ENCODE measurements at places on chromosomes 3 and 15.

DNA sequence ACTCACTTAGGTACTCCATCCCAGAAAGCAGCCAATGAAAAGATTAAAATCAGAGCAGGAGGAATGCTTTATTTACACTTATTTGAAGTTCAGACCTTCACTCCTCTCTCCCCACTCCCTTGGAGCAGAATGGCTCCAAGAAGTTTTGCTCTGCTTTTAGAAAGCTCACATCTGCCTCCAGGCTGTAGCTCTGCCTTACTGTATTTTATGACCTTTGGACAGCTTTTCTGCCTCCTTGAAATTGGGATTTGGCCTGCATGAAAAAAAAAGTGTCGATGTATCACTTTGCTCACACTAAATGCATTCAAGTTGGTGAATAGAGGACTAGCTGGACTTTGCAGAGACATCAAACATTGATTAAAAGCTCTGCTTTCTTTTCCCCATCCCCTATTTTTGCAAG is 95.3 kb downstream of the SLC9A9 start:
- no peak for DNase-seq

GRCh38 chr15:62624547-62625378 is 417.8 kb upstream of the TPM1 start:
- DNase-seq: no peak

- DNase-seq: no peak
Observed at GRCh38 chr3:126305427-126305826, 51.8 kb downstream of the KLF15 start.

- DNase-seq: no peak
Observed at GRCh38 chr15:73934281-73934680, 8.0 kb downstream of the LOXL1 start.

DNA sequence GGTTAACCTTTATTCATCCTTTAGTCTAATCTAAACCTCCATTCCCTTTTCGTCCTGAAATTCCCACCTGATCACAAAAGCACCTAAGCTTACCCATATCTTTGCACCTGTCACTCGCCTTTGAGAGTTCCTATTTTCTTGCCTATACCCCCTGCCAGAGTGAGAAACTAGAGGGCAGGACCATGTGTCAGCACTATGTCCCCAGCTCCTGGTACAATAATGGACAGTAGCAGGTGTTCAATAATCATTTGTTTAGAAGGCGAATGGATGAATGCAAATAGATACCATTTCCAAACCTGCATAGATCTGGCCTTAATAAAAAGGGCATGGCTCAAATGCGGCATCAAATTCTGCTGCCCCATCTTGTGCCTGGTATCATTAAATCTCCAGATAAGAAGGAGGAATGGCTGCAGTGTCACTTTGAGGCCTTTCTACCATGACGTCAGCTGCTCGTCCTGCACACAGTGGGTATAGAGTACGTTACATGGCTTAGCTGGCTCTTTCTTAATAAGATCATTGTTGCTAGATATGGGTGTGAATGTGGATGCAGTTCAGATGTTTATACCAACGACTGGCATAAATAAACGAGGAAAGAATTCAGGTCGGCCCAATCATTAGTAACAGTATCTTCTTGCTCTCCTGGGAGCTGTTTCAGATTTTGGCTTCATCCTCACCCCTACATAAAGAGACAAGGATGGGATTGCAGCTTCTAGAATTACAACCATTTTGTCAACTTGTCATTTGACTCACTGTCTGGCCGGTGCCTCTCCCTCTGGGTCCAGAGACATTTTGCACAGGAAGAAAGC is 148.7 kb downstream of the RORA start:
- no peak for DNase-seq

DNA sequence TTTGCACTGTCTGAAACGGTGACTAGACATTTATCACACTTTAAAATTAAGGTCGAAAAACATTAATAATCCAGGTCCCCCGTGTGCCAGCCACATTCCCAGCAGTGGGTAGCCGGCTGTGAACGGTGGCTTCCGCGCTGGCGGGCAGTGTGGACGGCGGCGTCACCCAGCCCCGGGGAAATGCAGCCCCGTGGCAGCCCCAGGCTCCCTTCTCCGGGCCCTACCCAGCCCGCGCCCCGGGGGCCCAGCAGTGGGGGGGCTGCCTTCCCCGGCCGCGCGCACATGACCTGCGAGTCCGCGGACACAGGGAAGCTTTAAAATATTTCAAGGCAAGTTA is 25.3 kb downstream of the GABRA5 start:
- no peak for DNase-seq

Measured in NCI-H187 treated with DMSO at 0.1 percent for 48 hours (cell line).